Mesenteric fat pad (tissue), 1 donor: ENCODE measurements at places on chromosomes 11 and 22. TPM values are rescaled to one million over a fixed set of nuclear protein-coding genes. Genes with fewer than 3 reads are reported as not detected.

- no peak for DNase-seq
Observed at GRCh38 chr11:66335531-66336233, 552 bp downstream of the RIN1 start.

The SSTR3 gene
- not detected for total RNA-seq

DNA sequence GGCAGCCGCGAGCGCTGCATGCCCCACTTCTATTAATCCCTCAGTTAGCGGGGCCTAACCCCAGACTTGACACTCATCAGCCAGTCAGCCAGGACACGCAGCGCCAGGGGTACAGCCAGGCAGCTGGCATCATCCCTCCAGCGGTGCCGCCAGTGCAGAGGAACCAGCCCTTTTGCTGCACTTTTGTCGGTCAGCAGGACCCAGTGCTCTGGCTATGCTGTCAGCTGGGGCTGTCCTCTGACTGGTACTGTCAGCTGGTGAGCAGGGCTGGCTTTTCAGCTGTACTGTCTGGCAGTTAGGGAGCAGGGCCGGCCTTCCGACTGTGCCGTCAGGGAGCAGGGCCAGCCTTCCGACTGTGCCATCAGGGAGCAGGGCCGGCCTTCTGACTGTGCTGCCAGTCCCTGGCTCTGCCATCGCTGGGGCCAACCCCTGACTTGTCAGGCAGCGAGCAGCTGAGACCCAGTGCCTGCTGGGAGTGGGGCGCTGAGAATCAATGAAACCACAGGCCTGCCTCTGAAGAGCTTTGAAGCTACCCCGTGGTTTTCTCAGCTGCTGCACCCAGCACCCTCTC is 115.4 kb downstream of the KIAA1671 start:
- DNase-seq = no peak

The CNTN5 gene
- total RNA-seq = not detected

- DNase-seq = no peak
Observed at GRCh38 chr11:11374358-11375148, 21.5 kb upstream of the CSNK2A3 start.

- DNase-seq = no peak
Observed at GRCh38 chr11:14417617-14418374, 58.8 kb upstream of the RRAS2 start.

GRCh38 chr11:124740277-124740882 is 638 bp downstream of the NRGN start:
- no peak for DNase-seq

The OR51B4 gene
- total RNA-seq = not detected

DNA sequence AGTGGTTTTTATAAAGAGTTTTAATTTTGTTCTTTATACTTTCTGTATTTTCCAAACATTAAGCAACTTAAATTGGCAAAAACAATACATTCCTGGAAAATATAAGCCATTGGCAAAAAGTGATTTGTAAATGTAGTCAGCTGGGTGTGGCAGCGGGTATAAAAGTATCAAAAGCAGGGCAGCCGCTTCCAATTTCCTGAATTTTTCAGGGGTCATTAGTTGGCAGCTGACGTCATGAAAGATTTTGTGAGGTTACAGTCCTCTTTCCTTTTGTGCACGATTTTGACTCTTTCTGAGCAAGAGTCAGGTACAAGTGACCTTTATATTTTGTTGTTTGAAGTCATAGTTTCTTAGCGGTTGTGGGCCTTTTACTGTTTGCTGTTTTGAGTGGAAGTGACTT is at the start of gene OOSP3:
Gene OOSP3 (plus strand): TSS at position 208 of the 400 bp plus-strand sequence. CDS start 27 bp downstream, at position 235.
- no peak for DNase-seq

DNA sequence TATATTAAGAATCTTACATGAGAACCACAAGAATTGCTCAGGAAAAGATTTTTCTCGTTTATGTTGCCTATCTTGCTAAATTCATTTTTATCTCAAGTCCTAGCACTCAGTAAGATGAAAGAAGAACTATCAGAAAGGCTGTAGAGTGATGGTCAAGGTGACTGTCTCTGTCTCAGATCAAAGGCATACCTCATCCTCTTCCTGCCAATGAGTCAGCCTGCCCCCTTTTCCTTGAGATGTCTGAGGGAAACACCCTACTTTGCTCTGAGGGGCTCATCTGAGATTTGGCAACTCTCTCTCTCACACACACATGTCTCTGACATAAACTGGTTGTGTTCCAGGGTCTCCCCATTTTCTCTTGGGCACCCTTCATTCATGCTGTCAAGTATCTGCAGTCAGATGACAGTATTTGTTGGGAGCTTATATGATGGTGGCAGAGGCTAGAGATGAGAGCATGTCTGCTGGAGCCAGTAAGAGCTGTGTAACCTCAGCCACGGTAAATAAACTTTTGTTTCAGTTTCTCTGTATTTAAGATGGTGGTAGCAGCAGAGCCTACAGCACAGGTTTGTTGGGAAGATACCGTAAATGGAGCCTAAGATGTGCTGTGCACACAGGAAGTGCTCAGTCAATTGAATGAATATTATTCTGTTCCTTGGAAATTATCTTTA is 1.6 kb downstream of the MMP27 start:
- DNase-seq = no peak

DNA sequence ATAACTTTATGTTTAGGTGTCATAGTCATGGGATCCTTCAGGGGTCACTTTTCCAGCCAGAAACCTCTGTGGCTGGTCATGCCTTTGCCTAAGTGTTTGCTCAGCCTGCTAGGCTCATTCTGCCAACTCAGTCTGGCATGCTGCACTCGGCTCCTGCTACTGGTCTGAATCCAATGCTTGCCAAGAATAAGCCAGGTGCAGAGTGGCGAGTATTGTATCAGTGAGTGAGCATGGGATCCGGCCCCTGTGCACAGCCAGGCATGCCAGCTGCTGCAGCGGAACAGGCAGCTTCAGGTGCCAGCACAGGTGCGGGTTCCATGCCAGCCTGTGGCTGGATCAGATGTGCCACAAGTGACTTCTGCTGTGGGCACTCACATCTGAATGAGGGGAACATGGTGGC is 1269.3 kb upstream of the CNTN5 start:
- DNase-seq = peak; percentile 45

The SEZ6L gene
- not detected for total RNA-seq

GRCh38 chr11:1262172-1263006 is 39.5 kb downstream of the MUC5B start:
- peak; percentile 94 for DNase-seq

- no peak for DNase-seq
Observed at GRCh38 chr11:35479731-35480130, 45.7 kb downstream of the PAMR1 start.

GRCh38 chr11:9575260-9576240 is 2.1 kb downstream of the WEE1 start:
- DNase-seq = peak; percentile 45

DNA sequence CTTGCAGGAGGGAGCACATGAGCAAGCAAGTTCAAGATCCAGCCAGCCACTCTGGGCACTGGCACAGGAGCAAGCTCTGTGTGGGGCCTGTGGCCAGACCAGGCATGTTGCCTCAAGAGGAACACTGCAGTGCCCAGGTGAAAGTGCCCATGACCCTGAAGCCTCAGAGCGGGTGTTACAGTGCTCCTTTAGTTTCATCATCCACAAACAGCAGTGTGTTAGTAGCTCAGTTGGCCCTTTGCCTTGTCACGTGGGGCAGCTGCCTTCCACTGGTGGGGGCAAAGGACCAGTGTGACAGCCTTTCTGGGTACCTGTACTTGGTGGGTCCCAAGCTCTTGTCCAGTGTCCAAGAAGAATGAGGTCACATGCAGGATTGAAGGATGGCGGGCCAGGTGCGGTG is 3.0 kb upstream of the EI24 start:
- DNase-seq = no peak

DNA sequence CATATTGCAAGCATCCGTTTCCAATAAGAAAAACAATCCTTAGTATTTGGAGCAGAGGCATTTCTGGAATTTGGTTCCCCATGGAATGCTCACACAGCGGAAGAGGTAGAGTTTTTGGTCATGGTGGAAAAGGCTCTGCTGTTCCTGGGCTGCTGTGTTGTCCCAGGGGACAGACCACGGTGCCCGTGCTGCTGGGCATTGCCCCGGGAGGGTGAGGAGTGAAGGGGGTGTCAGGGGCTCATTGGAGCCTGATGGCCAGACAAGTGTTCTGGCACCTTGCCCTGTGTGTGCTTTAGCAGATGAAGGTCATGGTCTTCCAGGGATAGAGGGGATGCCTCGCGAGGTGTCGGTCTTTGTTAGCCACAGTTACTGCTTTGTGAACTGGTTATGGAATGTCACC is 61.2 kb downstream of the MPPED1 start:
- peak; percentile 33 for DNase-seq

GRCh38 chr22:36757668-36758211 is 18.2 kb downstream of the IFT27 start:
- DNase-seq = no peak

GRCh38 chr11:94243571-94244515 is 60.5 kb upstream of the IZUMO1R start:
- no peak for DNase-seq

The OR56A1 gene
- total RNA-seq = 0.03 TPM

GRCh38 chr11:28673691-28674432 is 565.7 kb downstream of the METTL15 start:
- no peak for DNase-seq

The TMEM132A gene
- total RNA-seq = 6.7 TPM

The SEC14L2 gene
- 3.4 TPM for total RNA-seq

The YPEL4 gene
- 0.71 TPM for total RNA-seq

The KCNK4 gene
- total RNA-seq = not detected

DNA sequence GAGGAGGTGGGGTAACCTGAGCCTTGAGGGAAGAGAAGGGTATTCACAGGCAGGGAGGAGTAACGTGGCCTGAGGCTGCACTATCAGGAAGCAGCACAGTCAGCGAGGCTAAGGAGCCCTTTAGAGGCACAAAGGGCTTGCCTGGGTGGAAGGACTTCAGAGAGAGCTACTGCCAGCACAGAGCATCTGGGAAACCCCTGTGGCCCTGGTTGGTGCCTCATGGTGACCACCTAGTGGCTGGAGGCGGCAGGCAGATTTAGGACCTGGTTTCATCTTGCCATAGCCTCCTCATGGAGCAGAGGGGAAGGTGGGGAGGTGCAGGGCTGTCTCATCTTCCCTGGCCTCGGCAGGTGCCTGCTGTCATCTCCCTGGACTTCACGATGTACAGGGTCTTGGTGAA is 64.5 kb downstream of the MPPED1 start:
- peak; percentile 35 for DNase-seq

- no peak for DNase-seq
Observed at GRCh38 chr11:33774736-33775466, 581 bp upstream of the FBXO3 start.

DNA sequence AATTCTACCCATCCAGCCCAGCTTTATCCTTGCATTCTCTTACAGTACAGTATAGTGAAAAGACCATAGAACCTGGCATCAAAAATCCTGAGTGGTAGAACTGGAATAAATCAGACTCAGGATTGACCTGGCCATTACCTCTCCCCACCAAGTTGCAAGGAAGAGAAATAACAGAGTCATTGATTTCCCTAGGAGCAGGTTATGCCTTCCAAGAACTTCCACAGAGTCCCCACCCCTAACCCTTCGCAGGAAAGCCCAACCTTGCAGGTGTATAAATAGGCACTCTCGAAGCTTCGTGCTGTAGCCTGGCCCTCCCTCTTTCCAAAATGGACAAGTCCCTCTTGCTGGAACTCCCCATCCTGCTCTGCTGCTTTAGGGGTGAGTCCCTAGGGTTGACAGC is at the start of gene PATE1:
Gene PATE1 (plus strand): TSS at position 301 of the 400 bp plus-strand sequence. CDS start 26 bp downstream, at position 327.
- DNase-seq = no peak

The MRGPRX3 gene
- total RNA-seq = not detected

DNA sequence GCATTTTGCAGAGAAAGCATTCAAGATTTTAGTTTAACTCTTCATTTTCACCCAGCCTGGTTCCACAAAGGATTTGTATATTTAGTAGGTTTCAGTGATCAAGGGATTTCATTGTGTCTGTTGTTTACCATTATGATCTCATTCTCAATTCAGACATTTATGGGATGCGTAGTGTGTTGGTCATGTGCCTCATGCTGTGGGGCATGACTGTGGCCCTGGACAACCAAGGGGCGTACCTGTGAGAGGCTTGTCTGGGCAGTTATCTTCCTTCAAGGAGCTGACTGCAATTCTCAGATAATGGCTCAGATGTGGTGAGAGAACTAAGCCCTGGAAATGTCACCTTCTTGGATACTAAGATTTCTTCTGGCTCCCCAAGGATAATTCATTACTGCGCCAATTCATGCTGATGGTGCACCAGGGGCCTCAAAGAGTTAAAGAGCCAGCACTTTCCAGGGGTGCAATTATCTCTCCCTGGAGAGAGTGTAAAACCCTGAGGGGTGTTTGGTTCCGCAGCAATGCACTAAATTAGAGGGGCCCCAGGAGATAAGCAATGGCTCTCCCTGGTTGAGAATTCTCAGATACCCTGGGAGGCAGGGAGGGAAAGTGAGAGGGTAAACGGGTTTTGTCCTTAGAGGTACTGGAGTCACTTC is 32.2 kb downstream of the SLC6A5 start:
- DNase-seq = no peak

DNA sequence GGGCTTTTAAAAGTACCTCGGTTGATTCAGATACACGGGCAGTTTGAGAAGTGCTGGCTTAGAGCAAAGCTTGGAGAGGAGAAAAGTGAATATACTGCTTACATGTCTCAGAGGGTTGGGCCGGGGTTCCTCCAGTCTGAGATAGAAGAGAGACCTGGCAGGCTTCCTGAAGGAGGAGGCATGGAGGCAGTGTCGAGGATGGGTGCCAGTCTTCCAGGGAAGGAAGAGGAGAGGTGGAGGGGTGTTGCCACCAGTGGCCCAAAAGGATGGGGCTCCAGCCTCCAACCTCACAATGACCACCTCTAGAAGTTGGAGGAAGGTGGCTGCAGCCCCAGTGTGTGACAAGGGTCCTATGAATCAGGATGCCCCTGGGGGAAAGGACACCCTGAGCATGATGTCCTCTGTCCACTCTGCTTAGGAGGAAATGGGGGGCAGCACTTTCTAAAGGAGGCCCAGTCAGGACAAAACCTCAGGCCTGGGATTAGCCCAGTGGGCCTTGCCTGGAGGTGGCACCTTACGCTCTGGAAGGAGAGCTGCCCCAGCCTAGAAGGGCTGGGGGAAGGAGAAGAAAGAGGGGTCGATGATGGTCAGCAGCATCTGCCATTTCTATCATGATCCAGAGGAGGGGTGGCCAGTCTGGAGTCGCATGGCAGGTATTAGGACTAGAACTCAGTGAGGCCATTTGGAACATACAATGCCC is 65.2 kb downstream of the CD82 start:
- DNase-seq = peak; percentile 83

GRCh38 chr11:43359422-43359818 is 700 bp downstream of the TTC17 start:
- DNase-seq = no peak

- DNase-seq = no peak
Observed at GRCh38 chr22:25023879-25024278, 71.4 kb downstream of the KIAA1671 start.

DNA sequence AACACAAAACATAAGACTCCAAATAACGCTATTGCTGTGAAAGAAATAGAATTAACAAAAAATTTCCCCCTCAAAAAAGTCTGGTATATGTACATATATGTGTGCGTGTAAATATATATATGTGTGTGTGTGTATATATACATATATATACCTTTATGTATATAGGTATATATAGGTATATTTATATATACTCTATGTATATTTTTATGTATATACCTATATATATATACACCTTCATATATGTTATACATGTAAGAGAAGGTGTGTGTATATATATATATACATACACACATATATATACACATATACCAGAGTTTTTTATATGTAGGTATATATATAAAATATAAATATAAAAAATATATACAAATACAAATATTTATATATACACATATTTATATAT is 199.2 kb downstream of the RAB38 start:
- no peak for DNase-seq

The C11orf65 gene
- total RNA-seq = 0.32 TPM

The SESN3 gene
- total RNA-seq = 19.5 TPM

- DNase-seq = no peak
Observed at GRCh38 chr11:9943386-9944110, 279.7 kb downstream of the SWAP70 start.
